ENCODE measurements at places on chromosomes 3 and 15. TPM values are rescaled to one million over a fixed set of nuclear protein-coding genes. Genes with fewer than 3 reads are reported as not detected.

DNA sequence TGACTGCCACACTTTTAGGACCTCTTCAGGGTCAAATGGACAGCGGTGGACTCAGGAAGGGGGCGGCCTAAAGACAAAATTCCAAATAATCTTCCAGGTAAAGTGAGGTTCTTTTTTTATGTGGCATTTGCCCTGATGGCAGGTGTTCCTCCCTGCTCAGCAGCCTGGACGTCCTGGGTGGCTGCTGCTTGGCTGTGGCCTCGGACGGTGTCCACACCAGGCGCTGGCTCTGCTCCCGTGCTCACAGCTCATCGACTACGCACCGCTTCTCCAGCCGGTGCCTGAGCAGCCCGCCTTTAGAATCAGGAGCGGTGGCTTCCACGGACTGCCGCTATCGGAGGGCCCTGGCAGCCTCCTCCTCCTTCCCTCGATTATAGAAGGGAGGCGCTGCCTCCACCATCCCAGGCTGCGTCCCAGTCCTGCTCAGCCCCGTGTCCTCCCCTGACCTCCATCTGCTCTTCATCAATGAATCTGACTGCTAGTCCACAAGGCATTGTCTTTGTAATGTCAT lies 41.9 kb downstream of the PCSK6 start:
- H3K4me3 ChIP-seq, result no peak overlapping the region
- H3K4me1 ChIP-seq, result no peaks in the 10 kb centered on the region
- no peaks in the 10 kb centered on the region for H3K36me3 ChIP-seq
- no peak overlapping the region for H3K27ac ChIP-seq
- peak; percentile 28 for DNase-seq

GRCh38 chr3:154285221-154285620 lies 39.1 kb downstream of the DHX36 start:
- H3K4me1 ChIP-seq, result no peaks in the 10 kb centered on the region
- peaks cover 85% of the 10 kb centered on the region for H3K36me3 ChIP-seq
- no peak overlapping the region for H3K4me3 ChIP-seq
- no peak overlapping the region for H3K27ac ChIP-seq
- H3K27me3 ChIP-seq, result no peaks in the 10 kb centered on the region

- DNase-seq, result peak; percentile 68
- no peaks in the 10 kb centered on the region for H3K27me3 ChIP-seq
- H3K4me3 ChIP-seq, result no peak overlapping the region
- no peak overlapping the region for H3K27ac ChIP-seq
Measured at GRCh38 chr3:79467721-79468120, 300.1 kb downstream of the ROBO1 start.

DNA sequence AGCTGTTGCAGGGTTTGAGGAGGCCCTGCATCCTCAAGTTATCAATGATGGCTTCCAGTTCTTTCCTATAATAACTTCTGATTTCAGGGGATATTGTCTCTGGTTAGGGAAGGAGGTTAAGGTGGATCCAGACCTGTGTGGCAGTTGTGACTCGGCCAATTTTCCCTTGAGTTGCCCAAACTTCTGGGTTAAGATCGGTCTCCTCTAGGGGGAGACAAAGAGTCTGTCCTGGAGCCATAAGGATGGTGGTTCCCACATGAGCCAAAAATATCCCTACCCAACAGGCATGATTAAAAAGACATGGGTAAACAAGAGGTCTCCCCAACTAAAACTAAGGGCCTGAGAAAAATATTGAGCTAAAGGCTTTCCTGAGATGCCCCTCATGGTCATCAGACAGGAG lies 227.5 kb upstream of the MDFIC2 start:
- no peaks in the 10 kb centered on the region for H3K36me3 ChIP-seq
- H3K4me1 ChIP-seq, result no peaks in the 10 kb centered on the region
- H3K27ac ChIP-seq, result no peak overlapping the region
- DNase-seq, result no peak

DNA sequence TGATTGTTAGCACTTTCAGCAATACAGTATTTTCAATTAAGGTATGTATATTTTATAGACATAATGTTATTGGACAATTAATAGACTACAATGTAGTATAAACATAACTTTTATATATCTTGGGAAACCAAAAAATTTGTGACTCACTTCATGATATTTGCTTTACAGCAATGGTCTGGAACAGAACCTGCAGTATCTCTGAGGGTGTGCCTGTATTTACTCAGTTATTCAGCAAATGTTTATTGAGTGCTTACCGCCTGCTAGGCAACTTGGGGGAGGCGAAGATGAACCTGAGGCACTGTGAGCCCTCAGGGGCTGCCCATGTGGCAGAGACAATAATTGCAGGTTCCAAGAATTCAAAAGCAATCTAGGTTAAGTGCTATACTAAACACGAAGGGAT lies 144.8 kb downstream of the GABRB3 start:
- peaks cover 26% of the 10 kb centered on the region for H3K36me3 ChIP-seq
- peak overlapping the region; percentile 39 for H3K4me3 ChIP-seq
- peak; percentile 38 for DNase-seq
- H3K27ac ChIP-seq, result no peak overlapping the region

GRCh38 chr3:151609491-151609890 lies 124.2 kb upstream of the AADACL2 start:
- no peak overlapping the region for H3K4me3 ChIP-seq
- no peaks in the 10 kb centered on the region for H3K36me3 ChIP-seq
- H3K27ac ChIP-seq, result no peak overlapping the region
- no peak for DNase-seq

DNA sequence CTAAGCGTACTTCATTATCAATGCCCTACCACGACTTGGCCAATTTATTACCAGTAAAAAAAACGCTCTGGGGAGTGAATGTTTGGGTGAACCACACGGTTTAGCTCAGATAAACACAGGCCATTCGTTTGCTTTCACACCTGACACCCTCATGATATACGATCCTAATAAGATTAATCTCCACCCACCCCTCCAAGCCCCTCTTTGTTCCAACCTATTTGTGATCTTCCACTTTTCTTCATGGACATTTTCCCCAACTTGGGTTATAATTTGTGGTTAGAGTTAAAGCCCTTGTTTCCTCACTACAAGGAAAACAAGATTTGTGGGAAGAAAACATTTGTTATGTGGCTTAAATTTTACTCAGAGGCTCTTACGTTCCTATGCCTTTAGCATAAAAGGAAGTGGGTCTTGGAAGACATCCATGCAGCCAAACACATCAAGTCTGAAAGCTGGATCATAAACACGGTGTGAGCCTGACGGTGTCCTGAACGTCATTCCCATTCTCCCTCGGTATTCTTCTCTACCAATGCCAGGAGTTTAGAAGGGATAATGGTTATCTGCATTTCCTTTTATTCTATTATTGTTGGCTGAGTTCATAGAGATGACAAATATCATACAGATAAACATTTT lies 518.9 kb downstream of the NR2F2 start:
- no peaks in the 10 kb centered on the region for H3K36me3 ChIP-seq
- DNase-seq, result no peak
- H3K4me1 ChIP-seq, result no peaks in the 10 kb centered on the region
- H3K4me3 ChIP-seq, result no peak overlapping the region

GRCh38 chr3:152296382-152296781 lies 27.7 kb downstream of the MBNL1 start:
- H3K27me3 ChIP-seq, result peaks cover 68% of the 10 kb centered on the region
- no peaks in the 10 kb centered on the region for H3K4me1 ChIP-seq
- no peak for DNase-seq

DNA sequence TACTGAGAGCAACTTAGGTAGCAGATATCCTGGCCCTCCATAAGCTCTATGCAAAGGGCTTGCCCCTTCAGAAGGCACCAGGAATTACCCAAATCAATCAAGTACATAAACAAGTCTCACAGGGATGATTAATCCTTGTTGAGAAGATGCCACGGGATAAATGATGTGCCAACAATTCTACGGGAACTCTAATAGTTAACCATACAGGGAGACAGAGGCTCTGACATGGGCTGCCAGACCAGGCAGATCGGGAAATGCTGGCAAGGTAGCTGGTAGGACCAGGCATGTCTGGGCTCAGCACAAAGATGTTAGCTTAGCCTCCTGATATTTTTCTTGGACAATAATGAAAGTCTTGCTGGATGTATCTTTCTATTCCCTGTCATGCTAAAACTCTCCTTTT lies 249.3 kb upstream of the THBS1 start:
- no peaks in the 10 kb centered on the region for H3K4me1 ChIP-seq
- no peaks in the 10 kb centered on the region for H3K36me3 ChIP-seq
- no peak overlapping the region for H3K27ac ChIP-seq

DNA sequence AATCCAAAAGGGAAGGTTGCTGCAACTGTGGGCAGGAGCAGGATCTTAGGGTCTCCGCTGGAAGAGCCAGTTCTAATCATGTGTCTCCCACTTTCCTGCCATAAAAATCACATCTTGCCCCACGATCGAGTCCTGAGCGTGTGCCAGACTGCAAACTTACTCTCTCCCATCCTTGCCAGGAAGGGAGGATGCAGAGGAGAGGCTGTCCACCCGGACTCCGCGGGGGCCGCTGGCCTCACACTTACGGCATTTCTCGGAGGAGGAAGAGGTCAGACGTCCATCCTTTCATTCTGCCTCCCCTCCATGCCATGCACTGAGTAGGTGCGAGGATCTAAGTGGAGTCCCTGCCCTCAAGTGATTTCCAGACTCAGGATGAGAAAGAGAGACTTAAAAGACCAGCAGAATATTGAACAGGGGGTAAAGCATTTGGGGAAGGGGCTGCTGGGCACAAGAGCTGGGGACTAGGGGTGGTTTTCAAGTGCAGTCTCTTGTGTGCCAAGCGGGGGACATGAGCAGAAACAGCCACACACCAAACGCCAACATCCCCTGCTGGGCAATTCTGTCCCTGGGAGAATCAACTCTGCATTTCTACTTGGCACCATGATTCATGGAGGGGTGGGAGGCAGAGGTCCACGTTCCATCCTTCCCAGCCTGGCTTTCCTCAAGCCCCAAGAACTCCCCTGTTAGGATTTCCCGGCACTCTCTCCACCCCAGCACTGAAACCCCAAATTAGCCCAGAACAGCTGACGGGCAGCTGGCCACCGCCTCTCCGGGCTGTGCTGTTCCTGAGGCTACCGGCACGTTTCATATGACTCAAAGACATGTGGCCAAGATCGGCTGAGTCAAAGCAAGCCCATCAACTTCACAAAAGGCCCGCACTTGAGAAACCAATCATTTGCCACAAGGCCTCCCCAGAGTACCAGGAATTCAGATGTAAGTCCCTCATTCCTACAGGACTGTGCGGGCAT lies 11.6 kb downstream of the OXTR start:
- no peaks in the 10 kb centered on the region for H3K4me1 ChIP-seq
- no peak overlapping the region for H3K4me3 ChIP-seq
- no peak overlapping the region for H3K27ac ChIP-seq

- H3K27me3 ChIP-seq, result no peaks in the 10 kb centered on the region
- H3K4me1 ChIP-seq, result no peaks in the 10 kb centered on the region
- no peak overlapping the region for H3K4me3 ChIP-seq
- no peak overlapping the region for H3K27ac ChIP-seq
- no peaks in the 10 kb centered on the region for H3K36me3 ChIP-seq
- no peak for DNase-seq
Measured at GRCh38 chr3:152823781-152824180, 11.2 kb upstream of the P2RY1 start.

DNA sequence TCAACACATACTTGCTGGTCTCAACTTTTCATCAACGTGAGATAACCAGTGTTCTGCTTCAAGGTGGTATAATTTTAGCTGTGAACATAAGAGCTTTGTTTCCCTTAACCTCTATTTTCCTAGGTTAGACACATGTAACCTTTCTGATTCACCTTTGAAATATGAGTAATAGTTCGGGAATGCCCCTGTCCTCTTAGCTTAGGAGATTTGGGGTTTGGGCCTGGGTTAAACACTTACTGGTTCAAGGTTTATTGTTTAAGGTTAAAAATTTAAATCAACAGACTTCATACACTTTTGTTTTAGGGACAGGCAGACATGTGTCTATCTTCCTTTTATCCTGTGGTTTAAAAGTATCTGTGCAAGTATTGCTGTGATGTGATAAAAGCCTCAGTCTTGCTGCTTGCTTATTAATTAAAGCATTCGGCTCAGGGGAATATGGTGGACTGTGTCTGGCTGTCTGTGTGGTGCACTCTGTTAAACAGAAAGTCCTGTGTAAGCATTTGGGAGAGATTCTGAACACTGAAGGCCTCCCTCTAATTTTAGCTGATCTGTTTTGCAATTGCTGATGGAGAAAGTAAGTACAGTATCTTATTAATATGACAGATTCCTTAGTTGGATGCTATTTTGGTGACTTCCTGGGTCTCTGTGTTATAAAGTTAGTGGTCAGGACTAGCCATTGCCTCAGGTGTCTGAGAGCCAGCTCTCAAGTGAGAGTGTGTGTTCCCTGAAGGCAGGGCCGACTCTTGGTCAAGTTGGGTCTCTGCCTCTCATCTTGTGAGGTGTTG lies 81.8 kb downstream of the USP13 start:
- no peak overlapping the region for H3K4me3 ChIP-seq
- no peaks in the 10 kb centered on the region for H3K27me3 ChIP-seq
- H3K36me3 ChIP-seq, result peaks cover 56% of the 10 kb centered on the region

The CLRN1 gene
- not detected for total RNA-seq

The DCUN1D1 gene
- total RNA-seq, result 59.6 TPM

The PROS1 gene
- total RNA-seq, result 52.4 TPM

The LSMEM2 gene
- not detected for total RNA-seq

The DUSP7 gene
- total RNA-seq, result 17.2 TPM
